H7 (cell line): ENCODE measurements at places on chromosomes 2 and 18.

DNA sequence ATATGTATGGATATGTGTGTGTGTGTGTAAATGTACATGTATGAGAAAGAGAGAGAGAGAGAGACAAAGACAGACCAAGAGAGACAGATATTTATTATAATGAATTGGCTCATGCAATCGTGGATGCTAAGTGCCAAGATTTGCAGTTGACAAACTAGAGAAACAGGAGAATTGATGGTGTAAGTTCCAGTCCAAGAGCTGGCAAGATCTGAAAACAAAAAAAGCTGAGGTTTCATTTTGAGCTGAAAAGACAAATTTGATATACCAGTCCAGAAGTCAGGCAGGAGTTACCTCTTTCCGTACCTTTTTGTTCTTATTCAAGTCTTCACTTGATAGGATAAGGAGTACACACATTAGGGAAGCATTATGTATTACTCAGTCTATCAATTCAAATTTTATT lies 157.8 kb downstream of the COPS8 start:
- no peak for DNase-seq

- no peak for DNase-seq
These were observed 77.8 kb upstream of the STON1 start for GRCh38 chr2:48452108-48452507.

DNA sequence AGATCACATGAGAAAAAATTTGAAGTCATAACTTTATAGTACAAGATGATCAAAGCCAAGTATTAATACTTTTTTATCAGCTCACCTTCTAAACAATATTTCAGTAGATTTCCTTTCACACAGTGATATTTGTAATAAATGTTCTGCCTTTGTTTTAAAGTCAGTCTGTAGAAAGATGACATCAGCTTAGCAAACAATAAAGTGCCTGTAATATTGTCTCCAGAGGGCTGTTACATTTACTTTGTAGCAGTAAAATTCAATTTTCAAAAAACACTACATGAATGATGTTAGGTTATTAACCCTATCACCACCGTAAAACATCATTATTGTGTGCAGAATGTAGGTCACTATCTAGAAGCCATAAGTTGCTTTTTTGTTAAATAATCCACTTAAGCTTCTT lies 49.6 kb downstream of the ZEB2 start:
- DNase-seq: no peak

DNA sequence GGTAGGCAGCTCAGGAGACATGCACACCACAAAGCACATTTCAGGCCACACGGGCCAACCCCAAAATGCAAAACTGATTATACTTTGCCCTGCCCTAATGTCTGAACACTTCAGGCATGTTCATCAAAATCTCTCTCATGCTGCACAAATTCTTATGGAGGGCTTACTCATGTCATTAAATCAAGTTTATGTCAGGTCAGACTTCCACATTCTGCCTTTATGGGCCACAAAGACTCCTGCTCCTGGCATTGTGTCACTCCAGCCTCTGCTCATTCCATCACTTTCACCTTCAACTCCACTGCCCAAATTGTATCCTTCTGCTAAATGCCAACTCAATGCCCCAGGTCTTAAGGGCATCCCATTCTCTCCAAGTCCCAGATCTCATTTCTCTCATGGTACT lies 9.2 kb downstream of the UXS1 start:
- no peak for DNase-seq

DNA sequence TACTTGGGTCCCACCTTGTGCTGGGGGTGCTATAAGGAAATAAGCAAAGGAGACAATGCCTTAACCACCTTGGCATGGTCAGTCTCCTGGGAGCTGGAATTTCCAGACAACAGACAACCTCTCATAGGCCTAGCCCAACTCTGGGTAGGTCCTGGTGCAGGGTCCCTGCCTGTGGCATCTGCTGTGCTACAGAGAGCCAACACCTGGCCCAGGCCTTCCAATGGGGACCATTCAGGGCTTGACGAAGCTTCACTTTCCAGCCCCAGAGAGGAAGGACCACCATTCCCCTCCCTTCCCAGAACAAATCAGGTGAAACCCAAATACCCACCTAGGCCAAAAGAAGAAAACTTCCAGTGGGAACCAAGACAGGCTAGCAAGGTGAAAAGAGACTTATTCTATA lies 82.8 kb downstream of the SMAD7 start:
- no peak for DNase-seq

DNA sequence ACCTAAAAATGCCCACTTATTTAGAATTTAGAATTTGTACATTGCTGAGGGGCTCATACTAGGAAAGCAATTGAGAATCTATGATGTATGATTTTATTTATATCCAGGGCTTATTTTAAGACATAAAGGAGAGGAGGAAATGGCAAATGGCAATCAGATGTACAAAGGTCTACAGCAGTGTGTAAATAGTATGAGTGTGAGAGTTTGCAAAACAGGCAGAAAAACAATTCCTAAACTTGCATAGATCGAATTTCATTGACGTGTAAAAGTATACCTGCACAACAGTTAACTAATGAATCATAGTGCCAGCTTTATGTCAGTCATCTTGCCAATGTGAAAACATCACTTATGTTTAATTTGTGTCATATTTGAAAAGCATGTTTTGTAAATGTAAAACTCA lies 718.7 kb upstream of the GCFC2 start:
- no peak for DNase-seq

DNA sequence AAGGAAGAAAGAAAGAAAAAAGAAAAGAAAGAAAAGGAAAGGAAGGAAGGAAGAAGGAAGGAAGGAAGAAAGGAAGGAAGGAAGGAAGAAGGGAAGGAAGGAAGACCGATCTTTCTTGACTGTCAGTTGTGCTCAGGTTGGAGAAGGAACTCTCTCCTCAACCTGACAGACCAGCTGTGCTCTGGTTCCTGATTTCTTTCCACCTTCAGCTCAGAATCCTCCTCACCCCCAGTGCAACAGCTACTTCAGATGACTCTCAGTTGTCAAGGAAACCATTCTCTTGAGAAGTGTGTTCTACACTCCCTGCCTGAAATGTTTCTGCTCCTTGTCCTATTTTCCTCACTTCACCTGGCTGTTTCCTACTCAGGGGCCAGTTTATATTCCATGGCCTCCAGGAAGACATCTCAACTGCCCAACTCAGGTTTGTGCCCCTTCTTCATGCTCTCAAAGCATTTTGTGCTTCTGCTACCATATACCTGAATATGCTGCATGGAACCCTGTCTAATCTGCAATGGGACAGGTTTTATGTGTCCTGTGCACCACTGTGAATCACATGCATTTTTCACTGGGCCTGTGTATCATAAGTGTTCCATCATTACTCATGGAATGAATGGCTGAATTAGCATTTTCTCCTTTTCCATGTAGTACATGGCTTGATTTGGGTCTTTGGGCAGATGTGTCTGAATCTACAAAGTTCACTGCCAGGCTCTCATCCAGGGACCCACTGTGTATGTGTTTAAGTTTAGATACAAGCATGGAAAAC lies 32.8 kb upstream of the DOCK10 start:
- DNase-seq: no peak

GRCh38 chr2:45184606-45185005 lies 175.4 kb upstream of the SIX2 start:
- DNase-seq: no peak

DNA sequence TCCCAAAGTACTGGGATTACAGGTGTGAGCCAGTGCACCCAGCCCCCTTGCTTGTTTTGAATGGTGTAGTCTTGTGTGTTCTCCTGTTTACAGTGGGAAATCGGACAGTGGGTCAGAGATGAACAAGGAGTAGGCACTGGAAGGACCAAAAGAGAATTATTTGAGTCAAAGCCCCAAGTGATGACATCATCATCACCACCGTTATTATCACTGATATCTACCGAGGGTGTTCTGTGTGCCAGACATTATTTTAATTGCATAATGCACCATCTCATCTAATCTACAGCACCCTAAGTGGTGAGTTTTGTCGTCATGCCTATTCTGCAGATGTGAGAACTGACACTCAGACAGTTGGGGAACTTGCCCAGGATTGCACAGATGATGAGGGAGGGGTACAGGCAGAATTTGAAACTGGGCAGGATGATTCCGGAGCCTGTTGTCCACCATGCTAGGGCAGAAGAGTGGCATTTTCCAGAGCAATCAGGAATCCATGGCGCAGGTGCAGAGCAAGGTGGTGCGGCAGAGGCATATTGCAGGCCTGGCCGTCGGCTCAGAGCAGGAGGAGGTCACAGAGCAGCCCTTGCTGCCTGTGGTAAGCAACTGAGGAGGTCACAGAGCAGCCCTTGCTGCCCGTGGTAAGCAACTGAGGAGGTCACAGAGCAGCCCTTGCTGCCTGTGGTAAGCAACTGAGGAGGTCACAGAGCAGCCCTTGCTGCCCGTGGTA lies 137.0 kb upstream of the HDAC4 start:
- no peak for DNase-seq

- DNase-seq: no peak
These were observed 178.9 kb downstream of the TMEM182 start for GRCh38 chr2:102940684-102941083.

DNA sequence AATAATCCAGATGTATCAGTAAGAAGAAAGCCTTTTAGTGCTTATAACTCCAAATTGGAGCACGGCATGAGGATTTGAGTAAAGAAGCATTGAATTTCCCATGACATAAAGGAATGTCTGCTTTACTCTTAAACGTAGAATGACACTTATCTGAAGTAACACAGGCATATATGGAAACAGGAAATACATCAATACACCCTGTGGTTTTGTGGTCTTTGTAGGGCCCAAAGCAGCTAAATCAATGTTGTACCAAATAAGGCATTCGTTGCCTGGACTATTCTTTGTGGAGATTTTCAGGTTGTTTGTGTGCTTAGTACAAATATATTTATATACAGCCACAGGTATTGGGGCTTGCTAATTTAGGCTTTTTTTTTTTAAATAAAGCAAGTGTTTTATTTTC lies 660.5 kb downstream of the LRRTM4 start:
- DNase-seq: no peak

GRCh38 chr2:196177124-196177523 lies 5.7 kb upstream of the STK17B start:
- no peak for DNase-seq

- DNase-seq: peak; percentile 28
These were observed 726 bp upstream of the SS18 start for GRCh38 chr18:26091047-26091630.

- DNase-seq: no peak
These were observed 183.4 kb upstream of the RASGRP3 start for GRCh38 chr2:33292981-33293595.

DNA sequence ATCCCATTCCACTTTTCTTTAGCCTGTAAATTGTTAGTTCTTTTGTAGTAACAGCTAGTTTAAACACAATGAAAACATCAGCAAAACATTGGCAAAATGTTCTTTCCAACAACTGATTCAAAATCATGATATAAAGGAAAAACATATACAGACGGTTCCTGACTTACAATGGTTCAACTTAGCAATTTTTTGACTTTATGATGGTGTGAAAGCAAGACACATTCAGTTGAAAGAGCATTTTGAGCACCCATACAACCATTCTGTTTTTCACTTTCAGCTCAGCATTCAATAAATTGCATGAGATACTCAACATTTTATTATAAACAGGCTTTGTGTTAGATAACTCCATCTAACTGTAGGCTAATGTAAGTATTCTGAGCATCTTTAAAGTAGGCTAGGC lies 185.1 kb downstream of the NOL4 start:
- no peak for DNase-seq

GRCh38 chr18:32446780-32447179 lies 23.9 kb downstream of the GAREM1 start:
- no peak for DNase-seq

- no peak for DNase-seq
These were observed 11.5 kb downstream of the POLR1A start for GRCh38 chr2:86094229-86094628.

DNA sequence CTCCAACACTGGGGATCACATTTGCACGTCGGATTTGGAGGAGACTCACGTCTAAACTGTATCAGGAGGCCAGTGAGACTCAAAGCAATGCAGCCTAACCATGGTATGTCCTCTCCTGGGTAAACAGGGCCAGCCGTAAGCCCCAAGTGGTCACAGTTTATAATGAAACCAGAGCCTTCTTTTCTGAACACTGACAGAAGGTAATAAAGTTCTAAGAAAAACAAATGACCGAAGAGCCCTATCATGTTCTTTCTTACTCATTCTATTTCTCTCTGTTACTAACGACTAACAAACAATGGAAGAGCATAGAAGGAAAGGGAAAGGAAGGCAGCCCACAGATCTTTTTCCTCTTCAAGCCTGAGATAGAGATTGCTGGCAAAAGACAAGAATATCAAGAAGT lies 796.8 kb upstream of the SOX11 start:
- no peak for DNase-seq

- DNase-seq: peak; percentile 57
These were observed 9.9 kb downstream of the NCAPH start for GRCh38 chr2:96345438-96345837.

- no peak for DNase-seq
These were observed 183.4 kb downstream of the CALCRL start for GRCh38 chr2:187264612-187265011.

DNA sequence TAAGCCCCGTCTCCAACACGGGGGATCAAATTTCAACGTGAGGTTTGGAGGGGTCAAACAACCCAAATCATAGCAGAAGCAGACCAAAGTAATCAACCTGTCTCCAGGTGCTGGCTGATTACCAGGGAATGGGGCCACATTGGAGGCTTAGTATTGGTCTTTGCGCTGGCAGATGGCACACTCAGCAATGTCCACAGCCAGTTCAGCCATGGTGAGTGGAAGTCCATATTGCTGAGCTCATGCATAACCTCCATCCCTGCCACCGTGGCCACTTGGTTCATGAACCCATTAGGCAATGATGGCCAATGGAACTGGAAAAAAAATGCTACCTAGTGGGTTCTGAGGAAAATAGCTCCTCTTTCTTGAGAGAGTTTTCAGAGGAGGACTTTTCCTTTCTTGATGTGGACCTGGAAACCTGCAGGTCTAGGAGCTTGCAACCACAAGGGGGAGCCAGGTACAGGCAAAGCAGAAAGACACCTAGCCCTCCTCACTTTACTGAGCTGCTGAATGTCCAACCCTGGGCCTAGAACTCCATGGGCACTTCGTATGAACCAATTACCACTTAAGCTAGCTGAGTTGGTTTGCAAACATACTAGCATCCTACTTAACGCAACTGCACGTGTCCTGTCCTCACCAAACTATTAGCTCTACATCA lies 128.0 kb upstream of the GYPC start:
- peak; percentile 53 for DNase-seq

- no peak for DNase-seq
These were observed 232.9 kb upstream of the TANK start for GRCh38 chr2:160927324-160927723.
